GM18507 (cell line): ENCODE measurements at places on chromosomes 6 and 20.

GRCh38 chr6:37619641-37620040, 78.0 kb downstream of the MDGA1 start:
- no peak for DNase-seq

GRCh38 chr6:22008248-22008836, 288.5 kb downstream of the PRL start:
- no peak for DNase-seq

GRCh38 chr20:54014293-54014926, 56.0 kb downstream of the BCAS1 start:
- no peak for DNase-seq

GRCh38 chr6:19734061-19734460, 103.1 kb upstream of the ID4 start:
- no peak for DNase-seq

- DNase-seq: no peak
These were observed 46.1 kb upstream of the UNC93A start for GRCh38 chr6:167244991-167245390.
